ENCODE measurements at places on chromosomes 3 and 15.

- no peak for DNase-seq
Observed at GRCh38 chr3:109355625-109356441, 18.5 kb upstream of the DPPA4 start.

DNA sequence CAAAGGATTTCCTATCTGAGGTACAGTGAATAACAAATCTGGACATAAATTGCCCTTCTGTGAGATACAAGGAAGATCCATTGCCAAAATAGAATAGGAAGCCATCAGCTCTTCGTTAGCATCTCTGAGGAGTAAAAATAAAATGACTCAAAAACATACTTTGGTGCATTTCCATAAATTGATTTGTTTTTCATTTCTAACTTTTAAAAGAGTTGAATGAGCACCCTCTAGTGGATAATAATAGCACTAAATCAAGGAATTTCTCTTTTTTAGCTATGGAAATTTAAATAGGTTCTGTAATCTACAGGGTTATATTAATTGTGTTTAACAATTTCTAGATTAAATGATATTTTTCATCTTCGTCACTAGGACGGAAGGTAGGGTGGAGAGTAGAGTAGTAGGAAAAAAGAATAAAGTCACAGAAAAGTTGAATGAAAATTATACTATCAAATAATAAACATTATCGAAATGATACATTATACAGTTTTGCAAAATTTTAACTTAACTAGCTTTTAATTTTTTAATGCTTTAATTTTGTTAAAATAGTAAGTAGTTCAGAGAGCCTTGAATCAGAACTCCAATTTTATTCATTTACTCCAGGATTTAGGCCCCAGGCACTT, 6.4 kb downstream of the NSUN3 start:
- no peak for DNase-seq

DNA sequence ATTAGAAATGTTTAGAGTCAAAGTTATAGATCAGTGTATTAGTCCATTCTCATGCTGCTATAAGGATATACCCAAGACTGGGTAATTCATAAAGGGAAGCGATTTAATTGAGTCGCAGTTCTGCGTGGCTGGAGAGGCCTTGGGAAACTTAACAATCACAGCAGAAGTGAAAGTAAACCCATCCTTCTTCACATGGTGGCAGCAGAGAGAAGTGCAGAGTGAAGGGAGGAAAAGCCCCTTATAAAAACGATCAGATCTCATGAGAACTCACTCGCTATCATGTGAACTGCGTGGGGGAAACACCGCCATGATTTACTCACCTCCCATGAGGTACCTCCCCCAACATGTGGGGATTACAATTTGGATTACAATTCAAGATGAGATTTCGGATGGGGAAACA, 871.5 kb downstream of the DIPK2A start:
- DNase-seq = no peak

DNA sequence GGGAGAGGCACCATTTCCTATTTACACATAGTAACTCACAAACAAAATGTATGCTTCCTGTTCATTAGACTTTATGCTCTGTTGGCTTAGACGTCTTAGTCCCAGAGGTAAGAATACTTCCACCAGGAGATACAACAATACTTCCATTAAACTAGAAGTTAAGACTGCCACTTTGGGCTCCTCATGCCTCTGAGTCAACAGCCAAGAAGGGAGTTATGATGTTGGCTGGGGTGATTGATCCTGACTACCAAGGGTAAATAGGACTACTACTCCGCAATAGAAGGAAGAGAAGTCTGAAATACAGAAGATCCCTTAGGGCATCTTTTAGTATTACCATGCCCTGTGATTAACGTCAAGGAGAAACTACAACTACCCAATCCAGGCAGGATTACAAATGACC, 43.5 kb upstream of the ABI3BP start:
- DNase-seq = no peak

GRCh38 chr15:66411190-66411589, 24.5 kb downstream of the MAP2K1 start:
- no peak for DNase-seq

DNA sequence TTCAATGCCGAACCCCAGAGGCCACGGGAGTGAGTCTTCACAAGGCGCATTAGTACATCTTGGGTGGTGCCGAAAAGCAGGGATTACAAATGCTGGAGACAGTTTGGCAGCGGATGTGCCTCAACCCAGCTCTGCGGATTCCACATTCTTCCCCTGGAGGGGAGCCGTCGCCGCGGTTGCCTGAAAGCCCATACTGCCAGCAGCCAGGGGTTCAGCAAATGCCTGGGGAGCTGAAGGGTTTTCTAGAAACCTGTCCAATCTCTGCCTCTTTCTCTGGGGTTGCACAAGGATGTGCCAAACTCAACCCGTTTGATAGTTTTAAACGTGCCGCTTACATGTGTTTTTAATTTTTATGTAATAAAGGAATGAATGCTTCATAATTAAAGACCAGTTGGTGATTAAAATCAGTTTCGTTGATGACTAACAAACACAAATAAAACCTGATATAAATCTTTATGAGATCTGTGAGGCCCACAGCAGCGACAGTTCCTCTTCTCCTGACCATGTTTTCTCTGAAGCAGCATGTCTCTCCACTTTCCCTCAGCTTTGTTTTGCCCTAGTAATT, 74.6 kb upstream of the LEKR1 start:
- no peak for DNase-seq

DNA sequence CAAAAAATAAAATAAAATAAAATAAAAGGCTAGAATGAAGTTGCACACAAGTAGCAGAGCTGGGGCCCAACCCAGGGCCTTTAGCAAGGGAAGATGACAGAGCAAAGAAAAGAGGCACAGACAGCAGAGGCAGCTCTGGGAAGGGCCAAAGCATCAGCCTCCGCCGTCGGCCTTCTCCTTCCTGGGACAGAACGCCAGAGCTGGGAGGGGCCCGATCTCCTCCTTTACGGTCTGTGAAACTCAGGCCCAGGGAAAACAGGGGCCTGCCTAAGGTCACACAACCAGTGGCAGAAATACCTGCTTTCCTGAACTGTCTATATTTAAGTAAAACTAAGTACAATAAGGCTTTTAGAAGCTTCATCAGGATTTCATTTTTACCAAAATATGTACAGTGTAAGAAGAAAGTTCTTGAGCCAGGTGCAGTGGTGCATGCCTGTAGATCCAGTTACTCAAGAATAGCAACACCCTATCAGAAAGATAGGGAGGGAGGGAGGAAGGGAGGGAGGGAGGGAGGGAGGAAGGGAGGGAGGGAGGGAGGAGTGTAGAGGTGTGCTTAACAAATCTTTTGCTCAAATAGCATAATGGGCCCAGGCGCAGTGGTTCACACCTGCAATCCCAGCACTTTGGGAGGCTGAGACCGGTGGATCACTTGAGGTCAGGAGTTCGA, 43.0 kb upstream of the MUC4 start:
- DNase-seq = no peak

DNA sequence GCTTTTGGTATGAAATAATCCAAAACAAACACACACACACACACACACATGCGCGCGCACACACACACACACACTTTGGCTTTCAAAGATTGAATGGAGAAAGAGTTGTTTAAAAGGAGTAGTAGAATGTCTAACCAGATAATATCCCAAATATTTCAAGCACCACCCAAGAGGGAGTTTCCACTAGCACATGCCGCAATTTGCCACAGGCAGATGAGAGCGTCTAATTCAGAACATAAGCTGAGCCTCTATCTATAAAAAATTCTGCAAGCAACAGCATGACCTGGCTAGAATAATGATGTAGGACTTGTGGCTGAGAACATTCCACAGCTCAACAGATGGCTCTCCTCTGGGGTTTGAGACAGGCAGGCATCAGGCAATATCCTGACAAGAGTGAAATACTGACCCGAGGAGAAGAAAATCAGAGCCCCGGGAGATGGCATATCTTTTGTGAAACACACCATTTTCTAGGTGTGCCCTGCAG, 302.5 kb upstream of the GADL1 start:
- DNase-seq = no peak

GRCh38 chr15:58552505-58553364, 120.9 kb downstream of the LIPC start:
- no peak for DNase-seq

DNA sequence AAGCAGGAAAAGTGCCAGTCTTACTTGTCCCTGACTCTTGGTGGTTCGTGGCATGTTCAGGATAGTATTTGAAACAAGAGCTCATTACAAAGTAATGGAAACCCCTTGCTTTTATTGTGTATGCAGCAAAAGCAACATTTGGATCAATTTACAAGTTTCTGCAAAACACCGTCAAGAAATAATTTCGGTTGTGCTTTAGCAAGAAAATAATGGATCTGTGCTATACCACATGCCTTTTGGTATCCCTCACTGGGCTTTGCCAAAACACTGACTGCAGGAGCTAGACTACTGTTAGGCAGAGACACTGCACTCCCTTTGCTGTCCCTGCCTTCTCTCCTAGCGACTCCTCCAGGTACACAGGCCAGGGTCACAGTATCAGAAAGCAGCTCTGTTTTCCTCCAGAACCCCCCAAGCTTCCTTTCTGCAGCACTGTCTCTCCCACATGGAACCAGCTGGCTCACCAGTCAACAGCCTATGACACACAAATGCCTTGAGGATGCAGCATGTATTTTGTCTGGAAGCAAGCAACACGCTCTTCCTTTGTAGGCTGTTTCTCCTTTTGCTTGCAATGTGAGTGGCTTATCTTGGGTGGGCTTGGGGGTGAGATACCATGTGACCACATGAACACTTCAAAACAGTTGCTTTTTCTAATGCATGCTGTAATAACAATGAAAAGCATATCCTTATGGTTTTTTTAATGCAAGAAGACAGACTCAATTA, 111.4 kb downstream of the PGPEP1L start:
- DNase-seq = no peak

- no peak for DNase-seq
Observed at GRCh38 chr3:110456001-110456400, 615.6 kb upstream of the NECTIN3 start.

GRCh38 chr15:39873978-39874377, 46.1 kb downstream of the GPR176 start:
- DNase-seq = no peak

GRCh38 chr3:113556946-113557335, 24.6 kb downstream of the SIDT1 start:
- DNase-seq = no peak

GRCh38 chr15:51368751-51369450, 27.4 kb downstream of the GLDN start:
- no peak for DNase-seq

DNA sequence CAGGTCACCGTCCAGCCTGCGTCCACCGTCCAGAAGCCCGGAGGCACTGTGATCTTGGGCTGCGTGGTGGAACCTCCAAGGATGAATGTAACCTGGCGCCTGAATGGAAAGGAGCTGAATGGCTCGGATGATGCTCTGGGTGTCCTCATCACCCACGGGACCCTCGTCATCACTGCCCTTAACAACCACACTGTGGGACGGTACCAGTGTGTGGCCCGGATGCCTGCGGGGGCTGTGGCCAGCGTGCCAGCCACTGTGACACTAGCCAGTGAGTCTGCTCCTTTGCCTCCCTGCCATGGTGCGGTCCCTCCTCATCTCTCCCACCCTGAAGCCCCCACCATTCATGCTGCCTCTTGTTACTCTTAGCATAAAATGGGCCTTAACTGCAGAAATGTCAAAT, 39.2 kb downstream of the BOC start:
- no peak for DNase-seq

GRCh38 chr3:126449621-126450051, 26.1 kb downstream of the ZXDC start:
- DNase-seq = no peak

GRCh38 chr3:71874618-71875017, 89.7 kb upstream of the PROK2 start:
- DNase-seq = no peak

DNA sequence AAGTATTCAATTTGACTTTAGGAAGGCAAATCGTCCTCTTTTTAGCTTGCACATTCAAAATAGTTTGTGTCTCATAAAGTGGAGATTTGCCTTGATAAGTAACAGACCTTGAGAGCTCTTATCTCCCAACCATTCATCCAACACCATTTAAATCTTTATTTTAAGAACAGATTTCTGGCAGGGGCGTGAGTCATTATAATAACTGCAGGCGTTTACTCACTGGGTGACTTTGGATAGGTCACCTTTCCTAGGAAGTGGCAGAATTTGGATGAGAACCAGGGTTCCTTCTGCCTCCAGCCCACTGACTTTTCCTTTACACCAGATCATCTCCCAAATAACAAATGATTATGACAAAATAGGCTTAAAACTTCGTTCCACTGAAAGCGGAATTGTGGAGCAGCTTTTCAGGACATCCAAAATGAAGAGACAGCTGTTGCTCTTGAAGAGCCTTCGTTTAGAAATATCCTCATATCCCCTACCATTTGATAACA, 5.0 kb downstream of the LMCD1 start:
- no peak for DNase-seq

DNA sequence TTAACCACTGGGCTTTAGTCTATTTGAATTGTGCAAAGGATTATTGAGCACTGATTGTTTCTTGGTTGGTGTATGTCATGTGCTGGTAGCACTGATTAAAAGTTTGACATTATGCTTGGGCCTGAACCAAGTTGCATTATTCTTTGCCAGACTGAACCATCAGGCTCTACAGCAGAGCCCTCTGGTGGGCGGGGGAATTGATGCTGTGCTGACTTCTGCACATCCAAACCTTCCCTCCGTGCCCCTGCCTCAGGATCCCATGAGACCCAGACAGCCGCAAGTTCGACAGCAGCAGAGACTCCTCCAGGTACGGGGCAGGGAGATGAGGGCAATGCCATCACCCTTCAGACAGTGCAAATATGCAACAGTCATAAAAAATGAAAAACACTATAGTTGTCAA, 28.4 kb upstream of the P2RY12 start:
- no peak for DNase-seq

DNA sequence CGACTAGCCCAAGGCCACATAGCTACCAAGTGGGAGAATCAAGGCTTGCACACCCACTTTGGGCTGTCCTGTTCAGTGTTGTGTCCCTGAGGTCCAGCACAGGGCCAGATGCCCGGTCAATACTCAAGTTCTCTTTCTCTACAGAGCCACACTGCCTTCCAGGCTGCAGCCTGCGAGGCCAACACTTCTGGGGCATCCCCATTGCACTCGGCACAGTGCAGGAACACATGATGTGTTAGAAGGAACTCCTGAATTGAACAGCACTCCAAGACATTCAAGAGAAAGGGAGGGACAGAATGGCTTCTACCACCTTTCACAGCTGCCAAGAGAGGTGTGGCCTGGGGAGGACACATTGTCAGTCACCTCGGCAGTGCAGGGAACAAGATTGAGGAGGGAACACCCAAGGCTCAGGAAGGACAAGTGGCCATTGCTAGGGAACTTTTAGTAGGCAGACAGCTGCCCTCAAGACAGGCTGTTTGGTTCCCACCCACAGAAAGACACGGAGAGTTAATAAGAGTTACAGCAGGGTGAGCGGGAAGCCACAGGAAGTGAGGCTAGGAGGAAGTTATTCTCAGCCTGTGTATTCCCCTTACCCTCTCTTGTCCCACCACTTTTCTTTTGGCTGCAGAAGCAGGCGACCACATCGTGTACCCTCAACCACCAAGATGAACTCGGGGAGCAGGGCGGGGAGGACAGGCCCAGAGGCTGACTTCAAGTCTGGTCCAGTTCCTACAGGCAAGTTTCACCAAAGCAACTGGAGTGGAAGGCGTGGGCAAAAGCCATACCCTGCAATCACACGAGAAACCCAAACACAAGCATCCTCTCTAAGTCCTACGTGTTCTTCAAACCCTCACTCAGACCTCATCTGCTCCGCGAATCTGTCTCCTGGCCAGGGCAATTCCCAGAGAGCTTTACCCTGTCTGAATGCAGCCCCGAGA, 69.4 kb downstream of the SRGAP3 start:
- DNase-seq = no peak

GRCh38 chr15:89026167-89026566, 62.1 kb upstream of the ABHD2 start:
- no peak for DNase-seq
